D341Med (cell line): ENCODE measurements at places on chromosomes 11 and 22.

- DNase-seq = peak; percentile 37
Measured at GRCh38 chr22:19058713-19059451, 63.3 kb downstream of the DGCR2 start.

DNA sequence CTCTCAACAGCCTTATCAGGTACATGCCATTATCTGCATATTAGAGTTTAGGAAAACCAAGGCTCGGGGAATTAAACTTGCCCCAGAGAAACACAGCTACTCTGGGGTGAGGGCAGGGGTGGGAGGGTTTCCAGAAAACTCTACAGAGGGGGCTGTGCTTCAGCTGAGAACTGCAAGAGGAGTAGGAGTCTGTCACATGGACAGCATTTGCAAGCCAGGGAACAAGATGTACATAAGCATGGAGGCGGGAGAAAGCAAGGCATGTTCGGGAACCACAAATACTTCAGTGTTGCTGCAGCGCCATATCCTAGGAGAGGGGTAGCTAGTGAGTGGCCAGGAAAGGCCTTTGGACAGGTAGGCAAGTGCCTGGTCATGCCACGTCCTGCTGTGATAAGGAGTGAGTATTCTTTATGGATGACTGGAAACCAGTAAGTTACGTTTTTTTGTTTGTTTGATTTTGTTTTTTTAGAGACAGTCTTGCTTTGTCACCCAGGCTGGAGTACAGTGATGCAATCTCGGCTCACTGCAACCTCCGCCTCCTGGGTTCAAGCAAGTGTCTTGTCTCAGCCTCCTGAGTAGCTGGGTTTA lies 57.2 kb downstream of the GRAMD1B start:
- no peak for DNase-seq

- DNase-seq = no peak
Measured at GRCh38 chr11:46298699-46299433, 21.4 kb downstream of the CREB3L1 start.

- peak; percentile 24 for DNase-seq
Measured at GRCh38 chr11:36672815-36673450, 74.9 kb upstream of the RAG2 start.

DNA sequence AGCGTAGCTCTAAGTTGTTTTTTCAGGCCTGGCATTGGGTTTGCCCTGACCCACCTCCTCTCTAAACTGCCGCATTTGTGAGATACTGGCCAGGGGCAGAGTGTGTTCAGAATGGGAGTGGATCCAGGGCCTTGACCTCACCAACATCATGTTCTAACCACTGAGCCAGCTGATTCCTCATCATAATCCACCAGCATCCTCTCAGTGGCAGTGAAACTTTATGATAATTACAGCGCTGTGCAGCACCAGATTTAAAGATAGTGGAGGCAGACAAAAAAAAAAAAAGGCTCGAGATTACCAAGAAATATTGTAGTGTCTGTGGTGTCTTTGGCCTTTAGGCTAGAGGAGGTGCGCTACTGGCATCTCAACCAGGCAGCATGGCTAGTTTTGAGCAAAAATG lies 53.0 kb downstream of the KREMEN1 start:
- no peak for DNase-seq

DNA sequence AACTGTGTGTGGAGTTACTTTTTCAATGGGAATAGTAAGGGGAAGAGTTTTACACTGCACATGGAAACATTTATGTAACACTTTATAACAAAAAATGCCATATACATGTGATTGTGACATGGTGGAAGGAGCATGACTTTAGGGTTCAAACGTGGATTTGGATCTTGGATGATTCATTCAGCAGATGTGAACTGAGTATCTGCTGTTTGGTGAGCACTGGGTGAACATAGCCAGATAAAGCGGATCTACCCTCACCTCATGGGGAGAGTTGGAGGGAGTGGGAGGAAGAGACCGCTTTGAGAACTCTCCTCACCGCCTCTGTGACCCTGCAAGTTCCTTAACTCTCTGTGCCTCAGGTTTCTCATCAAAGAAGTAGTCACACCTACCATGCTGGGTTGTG lies 3.1 kb downstream of the NAA40 start:
- DNase-seq = no peak

- DNase-seq = peak; percentile 89
Measured at GRCh38 chr11:116691771-116692177, 81.0 kb downstream of the BUD13 start.

DNA sequence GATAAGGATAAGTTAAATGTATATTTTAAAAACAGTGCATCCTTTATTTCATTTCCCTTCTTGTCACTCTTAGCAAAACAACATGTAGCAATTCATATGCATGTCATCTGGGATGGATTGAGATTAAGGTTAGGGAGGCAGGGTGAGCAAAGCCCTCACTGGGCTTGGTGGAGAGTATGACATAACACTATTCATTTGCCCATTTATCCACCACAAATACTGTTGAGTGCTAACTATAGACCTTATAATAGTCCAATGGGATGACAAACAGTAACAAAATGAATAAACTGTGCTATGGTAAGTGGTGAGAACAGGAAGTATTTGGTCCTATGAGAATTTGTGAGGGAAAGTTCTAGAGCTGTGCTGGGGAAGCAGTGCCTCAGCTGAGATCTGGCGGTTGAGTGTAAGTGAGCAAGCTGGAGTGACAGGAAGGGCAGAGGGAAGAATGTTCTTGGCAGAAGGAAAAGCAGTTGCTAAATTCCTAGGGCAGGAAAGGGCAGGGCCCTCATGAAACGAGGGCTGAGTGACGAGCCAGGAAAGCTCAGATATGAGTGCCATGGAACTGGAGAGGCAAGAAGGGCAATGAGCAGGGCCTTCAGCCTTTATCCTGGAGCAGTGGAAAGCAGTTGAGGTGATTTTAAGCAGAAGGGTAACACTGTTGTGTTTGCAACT lies 6.7 kb downstream of the HSD17B12 start:
- DNase-seq = no peak

GRCh38 chr11:85269109-85269508 lies 358.0 kb downstream of the DLG2 start:
- DNase-seq = no peak

DNA sequence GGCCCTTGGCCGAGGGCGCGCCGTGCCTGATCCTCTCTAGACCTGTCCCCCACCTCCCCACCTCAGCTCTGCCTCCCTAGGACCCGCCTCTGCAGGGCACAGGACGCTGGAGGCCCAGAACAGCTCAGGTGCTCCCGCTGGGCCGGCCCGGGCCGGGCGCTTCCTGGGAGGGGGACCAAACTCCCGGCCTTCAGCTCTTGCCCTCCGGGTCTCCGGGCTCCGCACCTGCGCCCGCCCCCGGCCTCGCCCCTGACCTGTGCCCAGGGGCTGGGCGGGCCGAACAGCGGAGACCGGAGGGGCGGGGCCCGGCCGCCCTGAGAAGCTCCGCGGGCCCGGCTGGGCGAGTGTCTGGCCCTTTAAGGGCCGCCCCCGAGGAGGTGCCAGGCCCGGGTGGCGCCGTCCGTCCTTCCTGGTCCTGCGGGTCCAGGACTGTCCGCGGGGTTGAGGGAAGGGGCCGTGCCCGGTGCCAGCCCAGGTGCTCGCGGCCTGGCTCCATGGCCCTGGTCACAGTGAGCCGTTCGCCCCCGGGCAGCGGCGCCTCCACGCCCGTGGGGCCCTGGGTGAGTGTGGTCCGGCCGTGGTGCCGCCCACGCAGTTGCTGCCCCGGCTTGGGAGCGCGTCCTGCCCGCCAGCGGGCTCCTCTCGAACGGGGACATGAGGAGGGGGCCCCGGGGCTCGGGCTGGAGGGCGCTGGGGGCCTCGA lies at the start of gene SSH3:
SSH3 (plus strand) TSS at position 399 of the 703 bp plus-strand sequence; CDS start at position 495, 96 bp downstream.
- peak; percentile 58 for DNase-seq

DNA sequence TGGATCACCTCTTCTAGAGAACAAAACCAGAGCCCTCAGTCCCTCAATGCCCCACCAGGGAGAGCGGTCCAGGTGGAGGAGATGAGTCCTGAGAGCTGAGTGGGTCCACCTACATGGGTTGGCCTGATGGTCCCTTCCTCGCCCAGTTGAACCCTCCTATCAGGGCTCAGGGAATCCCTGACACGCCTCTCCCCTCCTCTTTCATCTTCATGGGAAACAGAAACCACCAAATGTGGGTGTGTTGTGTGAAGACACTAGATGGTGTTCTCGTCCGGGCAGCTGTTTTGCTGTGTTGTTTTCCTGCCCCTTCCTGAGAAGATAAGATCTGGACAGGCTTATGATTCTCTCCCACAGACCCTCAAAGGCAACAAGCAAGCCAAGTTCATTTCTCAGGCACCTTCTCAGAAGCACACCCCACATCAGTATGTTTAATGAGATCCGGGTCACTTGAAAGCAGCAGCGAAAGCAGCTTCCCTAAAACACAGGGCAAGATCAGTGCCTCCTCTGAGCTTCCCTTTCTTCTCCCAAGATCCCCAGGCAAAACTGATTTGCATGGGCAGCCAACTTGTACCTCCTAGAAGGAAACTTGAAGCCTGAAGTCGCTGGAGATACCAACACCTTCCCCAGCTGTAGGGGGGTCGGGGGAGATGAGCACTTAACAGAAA lies 35.3 kb upstream of the POU2AF1 start:
- no peak for DNase-seq

DNA sequence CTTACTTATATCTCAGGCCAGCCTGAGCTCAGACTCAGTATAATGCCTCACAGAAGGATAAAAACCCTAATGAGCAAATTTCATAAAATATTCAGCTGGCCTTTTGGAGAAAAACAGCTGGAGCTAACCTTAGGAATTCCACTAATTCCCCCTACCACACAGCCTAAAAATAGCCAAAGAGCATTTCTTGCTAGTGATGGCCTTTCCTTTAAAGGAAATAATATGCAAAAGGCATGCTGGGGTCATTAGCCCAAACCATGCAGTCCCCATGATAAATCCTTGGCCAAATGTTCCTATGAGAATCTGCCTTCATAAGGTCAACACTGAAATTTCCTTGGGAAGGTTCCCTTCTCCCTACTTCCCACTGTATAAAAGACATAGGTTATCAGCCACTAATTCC lies 38.2 kb downstream of the SYTL2 start:
- no peak for DNase-seq

DNA sequence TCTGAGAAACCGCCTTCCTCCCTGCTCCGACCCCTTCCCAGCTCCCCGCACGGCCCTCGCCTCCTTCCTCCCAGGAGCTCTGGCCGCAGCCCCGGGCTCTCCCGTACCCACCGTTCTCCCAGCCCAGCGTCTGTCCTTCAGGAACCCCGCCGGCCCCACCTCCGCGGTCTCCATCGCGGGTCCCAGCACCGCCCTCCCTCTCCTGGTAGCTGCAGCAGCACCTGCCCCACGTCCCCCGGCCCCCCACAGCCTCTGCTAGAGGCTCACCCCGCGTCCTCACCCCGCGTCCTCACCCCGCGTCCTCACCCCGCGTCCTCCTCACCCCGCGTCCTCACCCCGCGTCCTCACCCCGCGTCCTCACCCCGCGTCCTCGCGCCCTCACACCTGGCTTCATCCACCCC lies 85.9 kb downstream of the WNT7B start:
- no peak for DNase-seq

DNA sequence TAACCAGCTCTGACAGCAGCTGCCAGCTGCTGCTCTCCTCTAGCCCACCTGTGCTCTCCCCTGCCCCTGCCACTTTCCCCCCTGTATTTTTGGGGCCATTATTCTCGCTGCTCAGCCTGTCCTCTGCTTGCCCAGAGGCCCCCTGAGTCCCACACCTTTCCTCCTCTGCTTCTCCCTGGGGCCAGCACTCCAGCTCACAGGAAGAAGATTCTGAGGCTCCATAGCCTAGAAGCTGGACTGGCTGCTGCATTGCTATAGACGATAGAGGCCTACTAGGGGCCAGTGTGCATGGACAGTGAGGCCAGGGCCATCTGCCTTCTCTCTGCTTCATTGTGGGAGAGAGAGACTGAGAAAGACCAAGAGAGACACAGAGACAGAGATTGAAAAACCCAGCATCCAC lies 679 bp downstream of the OMP start:
- DNase-seq = no peak

GRCh38 chr22:32803020-32803737 lies 1.7 kb downstream of the TIMP3 start:
- DNase-seq = no peak

DNA sequence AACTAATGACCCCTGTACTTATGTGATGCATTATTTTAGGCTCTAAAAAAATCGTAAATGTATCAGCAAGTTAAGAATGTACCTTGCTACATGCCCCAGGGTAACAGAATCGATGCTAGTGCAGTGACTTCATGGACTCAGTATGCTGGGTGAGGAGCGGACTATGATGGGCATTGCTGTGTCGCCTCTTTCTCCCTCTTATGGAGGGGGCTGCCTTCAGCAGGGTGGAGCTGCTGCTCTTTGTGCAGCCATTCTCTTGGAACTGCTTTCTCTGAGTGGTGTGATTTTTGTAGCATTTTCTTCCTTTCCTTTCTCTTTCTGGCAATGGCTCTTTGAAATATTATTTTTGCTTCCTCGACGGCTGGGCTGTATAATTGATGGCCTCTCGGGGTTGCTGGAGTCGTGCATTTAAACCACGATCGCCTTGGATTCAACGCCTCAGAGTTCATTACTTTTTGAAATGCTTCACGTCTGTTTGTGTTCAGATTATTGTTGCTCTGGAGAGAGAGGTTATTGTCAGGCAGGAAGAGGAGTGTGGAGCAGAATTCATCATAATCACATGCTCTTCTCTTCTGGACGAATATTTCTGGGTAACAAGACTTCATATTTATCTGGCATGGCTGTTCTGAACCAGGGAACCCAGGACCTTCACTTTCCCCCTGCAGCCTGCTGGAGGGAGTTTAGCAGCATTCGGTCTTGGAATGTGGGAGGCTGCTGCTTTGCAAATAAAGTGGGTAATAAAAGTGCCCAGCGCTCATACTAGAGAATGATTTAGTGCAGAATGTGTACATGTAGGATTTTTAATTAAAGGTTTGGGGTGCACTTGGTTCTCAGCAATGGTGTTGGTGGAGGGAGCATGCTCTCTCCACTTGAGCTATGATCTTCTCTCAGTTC lies 804.2 kb downstream of the NTM start:
- no peak for DNase-seq

GRCh38 chr22:35624547-35624946 lies 7.4 kb upstream of the MB start:
- no peak for DNase-seq
